ENCODE measurements at places on chromosomes 1 and 21. TPM values are rescaled to one million over a fixed set of nuclear protein-coding genes. Genes with fewer than 3 reads are reported as not detected.

Gene LAPTM5
- 34.2 TPM for total RNA-seq

Gene CFAP107
- total RNA-seq, result not detected

- peak; percentile 71 for DNase-seq
These were observed 98.1 kb downstream of the ADSS2 start for GRCh38 chr1:244353551-244354091.

DNA sequence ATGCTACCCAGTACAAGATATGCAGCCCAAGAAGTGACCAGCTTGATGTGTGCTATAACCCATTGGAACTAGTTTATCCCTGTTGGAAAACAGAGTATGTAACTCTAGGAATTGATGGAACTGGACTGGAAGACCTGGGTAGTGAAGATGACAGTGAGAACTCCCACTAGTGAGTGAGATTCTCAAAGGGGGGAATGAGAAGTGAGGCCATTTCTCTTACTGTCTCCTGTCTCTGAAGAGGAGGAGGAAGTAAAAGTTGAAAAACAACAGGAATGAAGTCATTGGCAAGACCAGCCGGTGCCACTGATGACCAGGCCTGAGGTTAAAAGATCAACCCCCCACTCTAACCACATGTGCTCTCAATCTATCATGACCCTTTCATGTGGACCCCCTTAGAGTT lies 20.9 kb downstream of the PLA2G2F start:
- DNase-seq, result no peak

DNA sequence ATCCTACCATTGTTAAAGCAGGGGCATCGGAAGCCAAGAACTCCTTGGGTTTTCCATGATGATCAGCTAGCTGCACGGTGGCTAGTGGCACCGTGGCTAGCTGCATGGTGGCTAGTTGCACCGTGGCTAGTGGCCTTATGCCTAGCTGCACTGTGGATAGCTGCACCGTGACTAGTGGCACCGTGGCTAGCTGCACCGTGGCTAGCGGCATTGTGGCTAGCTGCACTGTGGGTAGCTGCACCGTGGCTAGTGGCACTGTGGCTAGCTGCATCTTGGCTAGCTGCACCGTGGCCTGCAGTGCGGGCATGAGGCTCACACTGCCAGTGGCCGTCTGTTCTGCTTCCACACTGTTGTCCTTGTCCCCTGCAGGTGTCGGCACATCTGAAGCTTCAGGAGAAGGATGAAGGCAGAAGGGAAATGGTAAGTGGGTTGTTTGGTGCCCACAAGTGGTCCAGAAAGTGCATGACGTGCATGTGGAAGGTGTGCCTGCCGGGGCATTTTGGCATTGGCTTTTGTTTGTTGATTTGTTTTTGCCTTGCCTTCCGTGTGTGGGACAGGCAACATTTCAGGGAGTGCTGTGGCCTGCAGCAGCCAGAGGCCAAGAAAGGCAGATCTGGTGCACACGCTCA lies 38.6 kb downstream of the TFF3 start:
- no peak for DNase-seq

- DNase-seq, result no peak
These were observed 185.9 kb upstream of the EDN2 start for GRCh38 chr1:41670217-41670957.

- DNase-seq, result no peak
These were observed 81.3 kb upstream of the RGS4 start for GRCh38 chr1:162987866-162988265.

DNA sequence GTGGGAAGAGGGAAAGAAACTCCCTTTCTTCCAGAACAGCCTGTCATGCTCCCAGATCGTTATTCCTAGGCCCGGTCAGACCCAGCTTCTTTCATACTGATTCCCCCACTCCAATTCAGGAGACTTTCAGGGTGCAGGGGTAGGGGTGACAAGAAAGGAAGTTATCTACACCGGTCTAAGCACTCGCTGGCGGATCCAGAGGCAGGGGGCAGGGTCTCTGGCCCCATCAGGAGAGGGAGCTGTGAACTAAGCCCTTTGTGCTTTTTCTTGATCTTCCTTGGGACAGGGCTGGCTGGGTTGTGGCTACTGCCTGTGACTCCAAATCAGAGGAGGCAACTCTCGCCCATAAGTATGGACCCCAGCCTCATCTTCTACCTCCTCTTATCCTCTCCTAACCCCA lies 44.3 kb downstream of the NEK2 start:
- no peak for DNase-seq

DNA sequence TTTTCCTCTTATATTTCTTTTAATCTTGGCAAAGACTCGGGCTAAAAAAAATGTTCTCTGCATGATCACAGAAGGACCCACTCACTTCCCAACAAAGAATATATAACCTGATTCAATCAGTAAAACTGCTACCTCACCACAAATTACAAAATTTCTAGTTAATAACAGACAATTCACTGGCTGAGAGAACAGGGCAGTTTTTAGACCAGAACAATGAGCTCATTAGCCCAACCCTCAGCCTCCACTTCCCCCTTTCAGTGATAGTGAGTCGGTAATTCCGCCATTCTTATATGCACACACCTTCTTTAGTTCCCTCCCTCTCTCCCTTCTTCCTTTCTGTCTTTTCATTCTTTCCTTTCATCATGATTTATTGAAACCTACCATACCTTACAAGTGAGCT lies 8.9 kb downstream of the SIPA1L2 start:
- no peak for DNase-seq

DNA sequence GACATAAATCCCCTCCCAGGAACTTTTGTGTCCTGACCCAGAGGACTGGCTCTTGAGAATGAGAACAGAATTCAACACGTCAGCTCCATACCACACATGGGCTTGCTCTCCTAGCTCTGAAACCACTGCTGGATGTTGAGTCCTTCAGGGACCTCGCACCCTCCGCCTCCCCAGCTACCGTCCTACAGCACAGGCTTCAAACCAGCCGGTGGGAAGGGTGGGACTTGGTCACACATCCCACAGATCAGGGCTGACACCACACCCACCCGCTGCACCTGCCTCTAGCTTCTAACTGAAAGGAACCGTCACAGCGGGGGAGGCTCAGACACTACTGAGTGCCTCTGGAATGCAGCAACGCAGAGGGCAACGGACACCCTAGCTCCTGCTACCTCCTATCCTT lies 24.0 kb downstream of the MRAP start:
- no peak for DNase-seq

DNA sequence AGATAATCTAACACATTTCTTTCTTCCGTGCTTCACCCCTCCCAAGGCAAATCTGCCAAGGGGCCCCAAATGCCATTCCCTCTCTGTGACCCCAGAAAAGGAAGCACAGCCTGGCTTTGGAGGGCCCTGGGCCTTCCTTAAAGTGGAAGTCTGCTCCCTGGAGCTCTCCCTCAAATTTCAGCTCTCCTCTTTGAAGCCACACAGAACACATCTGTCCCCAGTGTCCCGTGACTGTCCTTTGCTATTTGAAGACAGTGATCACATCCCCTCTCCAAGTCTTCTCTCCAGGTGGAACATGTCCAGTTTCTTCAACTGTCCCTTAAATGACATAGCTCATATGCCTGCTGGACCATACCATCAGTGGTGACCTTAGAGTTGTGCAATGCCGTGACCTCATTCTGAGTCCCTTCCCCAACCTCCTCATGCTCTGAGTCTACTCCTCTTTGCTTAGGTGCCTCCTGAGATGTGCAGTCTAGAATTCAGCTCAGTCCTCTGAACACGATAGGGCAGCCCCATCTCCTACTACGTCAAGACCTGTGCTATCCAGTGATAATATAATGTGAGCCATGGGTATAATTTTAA lies 18.4 kb upstream of the FOXO6 start:
- DNase-seq, result peak; percentile 24

DNA sequence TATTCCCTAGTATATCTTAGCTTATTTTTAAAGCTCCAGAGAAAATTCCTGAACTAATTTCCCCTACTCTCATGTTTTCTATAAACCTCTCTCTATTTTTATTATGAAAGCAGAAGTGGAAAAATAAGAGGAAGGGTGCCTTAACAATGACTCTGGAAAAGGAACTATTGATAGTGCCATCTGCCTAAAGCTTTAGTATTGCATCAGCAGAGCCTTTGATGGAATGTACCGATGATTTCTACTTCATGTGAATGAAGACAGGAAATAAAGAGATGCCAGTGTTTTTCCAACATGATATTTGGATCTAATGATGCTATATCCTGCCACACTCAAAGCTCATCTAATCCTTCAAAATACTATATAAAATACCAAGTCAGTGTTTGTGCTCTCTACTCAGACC lies 35.1 kb downstream of the TNFSF18 start:
- no peak for DNase-seq

GRCh38 chr1:220698607-220699016 lies 8.4 kb downstream of the C1orf115 start:
- no peak for DNase-seq

Data from ureter (tissue), 1 donor.